ENCODE measurements at places on chromosomes 4 and X.

- no peak for DNase-seq
Observed at GRCh38 chr4:89296399-89296798, 11.2 kb downstream of the GPRIN3 start.

DNA sequence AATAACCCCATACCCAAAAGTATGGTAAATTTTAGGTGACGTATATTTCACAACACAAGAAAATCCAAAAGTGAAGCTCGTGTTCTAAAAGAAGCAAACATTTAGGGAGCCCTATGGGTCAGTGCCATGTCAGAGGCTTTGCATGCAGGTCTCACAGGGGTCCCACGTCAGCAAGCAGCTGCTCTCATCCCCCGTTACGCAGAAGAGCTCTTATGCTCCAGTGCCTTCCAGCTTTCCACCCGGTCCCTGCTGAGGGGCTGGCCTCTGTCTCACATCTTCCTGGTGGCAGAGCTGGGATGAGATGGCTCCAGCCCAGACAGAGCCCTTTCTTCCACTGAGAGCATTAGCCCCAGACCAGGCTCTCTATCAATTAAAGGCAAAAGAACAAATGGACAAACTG is 82.0 kb downstream of the IRF2 start:
- DNase-seq = no peak

GRCh38 chr4:177596035-177596434 is 153.8 kb upstream of the AGA start:
- peak; percentile 35 for DNase-seq

- DNase-seq = no peak
Observed at GRCh38 chr4:139633661-139634060, 32.0 kb upstream of the MGST2 start.

DNA sequence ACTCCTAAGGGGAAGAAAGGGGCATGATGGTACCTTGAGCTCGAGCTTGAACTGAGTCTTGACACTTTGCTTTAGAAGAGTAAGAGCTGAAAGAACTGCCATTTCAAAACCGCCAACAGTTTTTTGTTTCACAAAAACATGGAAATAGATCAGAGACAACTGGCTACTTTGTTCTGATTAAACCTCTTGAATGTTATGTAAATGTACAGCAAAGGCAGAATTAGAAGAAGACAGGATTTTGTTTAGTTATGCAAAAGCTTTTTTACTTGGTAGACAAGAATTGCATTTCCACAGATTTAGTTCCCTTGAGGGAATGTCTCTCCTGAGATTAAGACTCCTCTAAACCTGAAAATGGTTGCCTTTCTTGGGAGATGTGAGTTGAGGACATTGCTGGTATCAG is 33.3 kb upstream of the STPG2 start:
- DNase-seq = no peak

DNA sequence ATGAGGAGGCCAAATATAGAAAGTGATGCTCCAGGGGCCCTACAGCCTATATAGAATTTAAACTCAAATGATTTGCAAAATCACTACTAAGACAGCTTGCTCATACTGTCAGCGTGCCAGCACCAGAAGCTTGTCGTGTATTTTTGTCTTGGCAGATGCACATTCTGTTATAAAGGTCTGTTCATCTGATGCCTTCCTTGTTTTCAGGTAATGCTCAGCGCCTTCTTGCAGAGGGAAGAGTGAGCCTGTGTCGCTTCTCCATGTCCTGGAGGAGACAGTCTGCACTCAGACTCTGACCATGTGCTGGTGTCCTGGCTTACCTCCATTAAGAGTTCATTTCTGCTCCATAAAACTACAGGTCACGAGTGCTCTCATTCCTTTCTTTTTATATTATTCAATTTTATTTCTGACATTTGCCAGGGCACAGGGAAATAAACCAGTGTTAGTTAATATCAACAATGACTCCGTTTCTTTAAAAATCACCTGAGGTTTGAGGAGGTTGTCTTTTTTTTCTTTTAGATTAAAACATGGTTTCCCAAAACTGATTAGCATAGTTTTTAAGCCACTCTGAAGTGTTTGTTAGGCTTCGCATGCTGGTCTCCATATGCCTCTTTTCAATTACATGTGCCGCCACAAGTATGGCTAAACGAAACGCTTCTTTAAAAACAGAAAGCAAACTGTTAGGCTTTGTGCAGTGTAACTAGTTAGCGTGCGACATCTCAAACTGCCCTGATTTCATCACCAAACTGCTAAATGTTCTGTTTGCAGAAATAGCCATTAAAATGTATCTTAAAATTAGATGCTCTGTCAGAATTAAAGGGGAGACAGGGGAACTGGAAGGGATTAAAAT is 215.2 kb upstream of the GK2 start:
- no peak for DNase-seq

- DNase-seq = no peak
Observed at GRCh38 chrX:6885909-6886308, 261.6 kb upstream of the STS start.
